ENCODE measurements at places on chromosomes 7 and 10.

DNA sequence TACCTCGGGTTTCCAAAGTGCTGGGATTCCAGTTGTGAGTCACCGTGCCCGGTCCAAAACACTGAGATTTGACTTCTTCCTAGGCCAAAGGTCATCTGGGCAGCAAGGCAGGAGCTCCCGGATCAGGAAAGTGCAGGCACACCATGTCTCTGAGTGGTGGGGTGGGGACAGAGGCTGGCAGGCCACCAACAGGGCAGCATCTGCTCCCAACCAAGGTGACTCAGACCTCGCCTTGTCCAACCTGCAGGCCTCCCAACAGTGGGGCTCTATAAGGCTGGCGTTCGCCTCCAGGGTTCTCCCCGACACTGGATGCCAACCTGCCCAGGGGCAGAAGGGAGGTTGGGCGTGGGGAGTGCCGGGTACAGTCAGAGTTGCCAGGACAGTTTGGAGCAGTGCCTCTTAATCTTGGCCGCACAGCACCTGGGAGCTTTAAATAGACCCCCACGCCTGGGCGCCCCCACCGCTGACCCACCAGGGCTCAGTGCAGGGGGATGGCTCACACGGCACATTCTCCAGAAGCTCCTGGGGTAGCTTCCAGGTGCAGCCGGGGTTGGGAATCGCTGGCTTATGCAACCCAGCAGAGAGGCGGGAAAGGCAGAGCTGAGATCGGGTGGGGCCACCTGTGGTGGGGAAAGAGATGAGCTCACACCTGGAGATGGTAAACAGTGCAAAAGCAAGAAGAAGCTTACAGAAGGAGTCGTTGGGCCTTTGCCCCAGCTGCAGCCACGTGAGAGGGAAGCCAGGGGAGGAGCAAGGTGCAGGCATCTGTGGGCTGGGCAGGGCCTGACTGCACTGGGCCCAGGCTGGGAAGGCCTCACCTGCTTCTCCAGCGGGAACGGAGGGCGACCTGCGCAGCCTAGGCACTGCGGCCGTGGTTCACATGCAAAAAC is 10.9 kb downstream of the CALML5 start:
- no peaks in the 10 kb centered on the region for H3K36me3 ChIP-seq
- no peak overlapping the region for H3K4me3 ChIP-seq
- H3K27me3 ChIP-seq: no peaks in the 10 kb centered on the region

DNA sequence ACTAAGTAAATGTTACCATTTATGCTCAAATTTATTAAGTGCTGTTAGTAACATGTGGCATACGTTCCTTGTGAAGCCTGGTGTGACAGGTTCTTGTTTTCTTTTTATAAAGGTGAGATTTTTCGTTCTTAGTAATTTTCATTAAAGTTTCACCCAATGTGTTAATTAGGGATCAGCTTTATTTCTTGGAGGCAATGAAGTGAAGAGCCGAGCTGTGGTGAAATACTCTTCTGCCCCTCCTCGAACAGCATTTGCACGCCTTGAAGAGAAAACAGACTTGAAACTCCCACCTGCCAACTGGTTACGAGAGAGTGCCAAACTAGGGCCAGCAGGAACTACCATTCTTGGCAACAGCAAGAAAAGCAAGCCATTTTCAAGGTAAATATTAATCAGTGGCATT is 1.5 kb downstream of the EDRF1 start:
- peak overlapping the region; percentile 56 for H3K4me3 ChIP-seq
- peaks cover 30% of the 10 kb centered on the region for H3K4me1 ChIP-seq
- peaks cover 31% of the 10 kb centered on the region for H3K36me3 ChIP-seq
- DNase-seq: no peak
- no peak overlapping the region for H3K27ac ChIP-seq

DNA sequence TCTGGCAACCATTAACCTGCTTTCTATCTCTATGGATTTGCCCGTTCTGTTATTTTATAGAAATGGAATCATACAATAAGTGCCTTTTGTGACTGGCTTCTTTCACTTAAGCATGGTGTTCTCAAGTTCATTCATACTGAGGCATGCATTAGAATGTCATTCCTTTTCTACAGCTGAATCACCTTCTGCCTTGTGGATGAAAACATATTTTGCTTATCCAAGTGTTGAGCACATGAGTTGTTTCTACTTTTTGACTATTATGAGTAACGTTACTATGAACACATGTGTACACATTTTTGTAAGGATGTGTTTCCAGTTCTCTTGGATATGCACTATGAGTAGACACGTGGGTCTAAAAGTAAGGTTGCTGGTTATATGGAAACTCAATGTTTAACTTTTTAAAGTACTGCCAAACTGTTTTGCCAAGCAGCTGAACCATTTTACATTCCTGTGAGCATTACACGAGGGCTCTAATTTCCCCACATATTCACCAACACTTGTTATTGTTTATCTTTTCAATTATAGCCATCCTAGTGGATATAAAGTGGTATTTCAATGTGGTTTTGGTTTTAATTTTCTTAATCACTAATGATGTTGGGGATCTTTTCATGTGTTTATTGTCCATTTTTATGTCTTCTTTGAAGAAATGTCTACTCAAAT is 241.3 kb downstream of the FANK1 start:
- no peak overlapping the region for H3K27ac ChIP-seq
- DNase-seq: no peak
- peaks cover 4% of the 10 kb centered on the region for H3K4me1 ChIP-seq
- H3K27me3 ChIP-seq: peaks cover 3% of the 10 kb centered on the region
- H3K36me3 ChIP-seq: no peaks in the 10 kb centered on the region
- no peak overlapping the region for H3K4me3 ChIP-seq

DNA sequence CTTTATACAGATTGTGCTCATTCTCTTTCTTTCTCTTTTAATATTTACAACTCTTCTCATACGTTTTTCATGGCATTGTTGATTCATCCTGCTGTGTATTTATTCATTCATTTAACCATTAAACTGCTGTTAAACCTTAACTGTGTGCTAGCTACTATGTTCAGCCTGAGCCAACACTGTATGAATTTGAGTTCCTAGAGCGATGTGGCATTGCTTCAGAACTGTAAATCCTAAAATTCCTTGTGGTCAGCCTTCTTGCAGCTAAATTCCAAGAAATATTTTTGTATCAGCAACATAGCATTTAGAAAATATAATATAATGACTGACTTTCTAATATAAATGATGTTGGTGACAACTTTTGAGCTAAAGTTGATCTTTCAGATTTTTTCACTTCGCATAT is 184.7 kb upstream of the FZD1 start:
- H3K4me3 ChIP-seq: no peak overlapping the region
- no peak for DNase-seq
- no peaks in the 10 kb centered on the region for H3K36me3 ChIP-seq
- H3K4me1 ChIP-seq: peaks cover 20% of the 10 kb centered on the region

DNA sequence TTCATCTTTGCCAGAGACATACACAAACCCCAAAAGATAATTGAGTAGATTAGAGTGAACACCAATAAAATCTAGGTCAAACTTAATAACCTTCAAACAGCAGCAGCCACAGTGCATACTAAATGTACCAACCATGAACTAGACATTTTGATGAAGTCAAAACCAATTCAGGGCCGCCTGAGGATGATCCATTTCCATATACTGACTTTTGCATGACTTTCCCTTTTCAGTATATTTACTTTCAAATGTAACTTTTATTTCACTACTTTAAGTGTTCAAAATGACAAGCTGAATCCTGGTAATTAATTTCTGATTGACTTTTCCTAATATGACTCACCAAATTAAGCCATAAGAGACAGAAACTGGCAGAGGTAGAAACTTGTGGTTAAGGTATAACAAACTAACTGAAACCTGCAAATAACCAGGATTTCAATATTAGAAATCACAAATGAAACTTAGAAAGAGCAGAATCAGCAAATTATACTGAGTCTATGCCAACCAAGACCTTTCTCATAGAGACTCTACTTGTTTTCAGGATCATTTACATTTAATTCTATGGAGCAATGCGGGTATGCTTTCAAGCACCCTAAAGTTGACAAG is 171.9 kb upstream of the LRRN3 start:
- H3K27me3 ChIP-seq: no peaks in the 10 kb centered on the region
- H3K4me3 ChIP-seq: no peak overlapping the region
- H3K36me3 ChIP-seq: peaks cover 3% of the 10 kb centered on the region
- peaks cover 14% of the 10 kb centered on the region for H3K4me1 ChIP-seq

GRCh38 chr10:112981553-112981952 is 31.5 kb downstream of the TCF7L2 start:
- peaks cover 24% of the 10 kb centered on the region for H3K4me1 ChIP-seq
- peak; percentile 73 for DNase-seq
- no peaks in the 10 kb centered on the region for H3K36me3 ChIP-seq
- H3K27ac ChIP-seq: no peak overlapping the region

- peaks cover 19% of the 10 kb centered on the region for H3K4me1 ChIP-seq
- H3K36me3 ChIP-seq: peaks cover 42% of the 10 kb centered on the region
- DNase-seq: no peak
- peak overlapping the region; percentile 59 for H3K27ac ChIP-seq
- H3K27me3 ChIP-seq: no peaks in the 10 kb centered on the region
These were observed 8.1 kb downstream of the ATP5MF start for GRCh38 chr7:99457650-99458493.

- H3K4me1 ChIP-seq: no peaks in the 10 kb centered on the region
- H3K36me3 ChIP-seq: no peaks in the 10 kb centered on the region
- H3K4me3 ChIP-seq: no peak overlapping the region
- DNase-seq: no peak
- no peak overlapping the region for H3K27ac ChIP-seq
These were observed 344.7 kb downstream of the ARL4A start for GRCh38 chr7:13032084-13032483.
